ENCODE measurements at places on chromosomes 6 and 20. TPM values are rescaled to one million over a fixed set of nuclear protein-coding genes. Genes with fewer than 3 reads are reported as not detected.

Gene COL9A1
- not detected for polyA plus RNA-seq

Gene HLA-DQB1
- 6.1 TPM for polyA plus RNA-seq

GRCh38 chr6:54621285-54621684 lies 225.3 kb upstream of the FAM83B start:
- no peak for DNase-seq

Gene TULP1
- not detected for polyA plus RNA-seq

Gene FOXS1
- not detected for polyA plus RNA-seq

DNA sequence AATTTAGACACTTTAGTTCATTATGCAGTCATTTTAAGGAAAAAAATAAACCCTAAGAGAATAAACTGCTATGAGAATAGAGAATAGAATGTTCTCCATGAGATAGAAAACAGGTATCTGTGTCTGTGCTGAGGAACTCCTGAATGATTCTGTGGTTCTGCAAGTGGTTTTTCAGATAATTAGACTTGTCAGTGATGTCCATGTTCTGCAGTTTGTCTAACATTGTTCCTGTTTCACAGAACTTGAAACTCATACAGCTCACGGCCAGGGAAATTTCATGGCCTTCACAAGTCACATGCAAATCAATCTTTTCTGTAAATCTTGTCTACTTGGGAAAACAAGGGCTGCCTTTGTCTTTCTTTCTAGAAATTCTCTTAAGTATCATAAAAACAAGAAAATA lies 73.4 kb upstream of the HMGCLL1 start:
- DNase-seq, result no peak

Gene MLN
- polyA plus RNA-seq, result not detected

DNA sequence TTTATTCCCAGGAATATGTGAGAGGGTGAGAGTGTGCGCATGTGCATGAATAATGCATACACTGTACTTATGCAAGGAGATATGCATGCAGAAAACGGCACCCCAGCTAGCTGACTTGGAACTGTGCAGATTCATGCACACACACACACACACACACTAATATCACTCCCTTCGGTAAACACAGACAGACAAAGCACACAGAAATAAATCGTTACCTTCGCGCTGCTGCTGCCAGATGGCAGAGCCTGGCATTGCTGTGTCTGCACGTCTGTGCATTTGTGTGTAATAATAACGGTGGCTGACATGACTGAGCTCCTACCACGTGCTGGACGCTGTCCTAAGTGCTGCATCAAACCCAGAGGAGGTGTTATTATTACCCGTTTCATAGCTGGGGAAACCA lies 36.8 kb downstream of the PREX1 start:
- no peak for DNase-seq

DNA sequence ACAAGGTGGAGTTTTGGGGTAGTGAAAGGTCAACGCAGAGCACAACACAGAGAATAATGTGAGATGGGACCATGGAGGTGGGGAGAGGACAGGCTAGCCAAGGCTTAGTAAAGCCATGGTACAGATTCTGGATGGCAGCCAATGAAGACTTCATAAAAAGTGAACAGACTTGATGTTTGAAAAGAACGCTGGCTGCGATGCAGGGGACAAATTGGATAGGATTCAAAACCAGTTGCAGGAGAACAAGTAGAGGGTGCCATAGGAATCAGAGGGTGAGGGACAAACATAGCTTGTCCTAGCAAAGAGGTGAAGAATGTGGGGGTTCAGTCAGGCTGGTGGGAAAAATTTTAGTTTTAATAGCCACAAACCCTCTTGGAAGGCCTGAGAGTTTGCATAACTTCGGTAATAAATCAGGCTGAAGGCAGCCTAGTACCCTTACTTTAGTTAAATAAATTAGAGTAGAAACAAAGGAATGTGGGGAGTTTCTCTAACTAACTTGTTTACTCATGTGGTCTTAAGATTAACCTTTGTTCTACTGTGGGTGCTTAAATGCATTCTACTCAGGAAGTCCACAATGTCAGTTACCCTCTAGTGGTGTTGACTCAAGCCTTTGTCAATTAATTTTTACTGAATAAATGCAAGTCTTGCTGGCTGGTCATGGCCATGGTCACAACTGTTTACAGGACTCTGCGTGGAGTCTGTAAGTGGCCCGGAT lies 216.4 kb downstream of the C6orf118 start:
- no peak for DNase-seq

Gene CARMIL1
- polyA plus RNA-seq, result 0.49 TPM

GRCh38 chr6:160300076-160300695 lies 41.6 kb upstream of the SLC22A2 start:
- DNase-seq, result no peak

GRCh38 chr20:25046181-25046641 lies 11.7 kb downstream of the ACSS1 start:
- DNase-seq, result no peak

DNA sequence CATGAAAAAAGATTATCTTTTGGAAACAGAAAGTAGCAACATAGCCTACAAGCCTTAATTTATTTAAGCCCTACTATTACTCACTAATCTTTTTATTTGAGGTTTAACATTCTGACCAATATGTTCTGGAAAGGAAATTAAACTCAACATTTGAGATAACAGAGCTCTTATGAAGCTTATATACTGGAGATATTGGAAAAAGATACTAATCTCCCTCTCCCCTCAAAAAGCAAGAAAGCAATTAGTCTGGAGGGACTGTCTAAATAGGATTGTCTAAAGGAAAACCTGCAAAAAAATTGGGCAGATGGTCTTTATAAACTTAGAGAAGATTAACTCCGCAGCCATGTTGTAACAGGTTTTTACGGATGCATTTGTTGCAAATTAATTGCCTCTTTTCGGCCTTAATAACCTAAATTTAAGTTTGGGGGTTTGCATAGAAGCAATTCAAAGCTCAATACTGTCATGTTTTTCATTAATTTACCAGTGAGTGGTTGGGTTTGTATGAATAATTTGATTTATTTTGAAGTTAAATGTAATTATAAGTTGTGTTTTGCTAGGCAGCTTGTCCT lies 79.1 kb downstream of the SHLD1 start:
- no peak for DNase-seq

DNA sequence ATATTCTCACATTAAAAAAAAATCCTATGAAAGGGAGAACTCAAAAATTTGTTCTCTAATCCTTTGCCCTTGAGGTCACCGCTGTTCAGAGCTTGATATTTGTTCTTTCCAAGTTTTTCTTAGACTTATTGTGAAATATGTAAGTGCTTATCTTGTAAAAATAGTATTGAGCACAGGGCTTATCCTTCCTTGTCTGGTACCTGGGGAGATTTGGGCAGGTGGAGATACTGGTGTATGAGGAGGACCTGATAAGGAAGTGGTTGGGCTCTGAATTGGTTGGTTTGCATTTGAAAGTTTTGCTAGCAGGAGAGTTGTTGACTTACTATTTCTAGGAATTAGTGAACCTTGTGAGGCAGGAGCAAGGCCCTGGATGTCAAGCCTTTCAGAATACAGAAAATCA lies 28.9 kb upstream of the ANKEF1 start:
- DNase-seq, result no peak

- no peak for DNase-seq
These were observed 166.8 kb upstream of the PREP start for GRCh38 chr6:105569706-105570105.

Gene ORC3
- 39.4 TPM for polyA plus RNA-seq

- no peak for DNase-seq
These were observed 529.9 kb downstream of the MMUT start for GRCh38 chr6:48933136-48933535.

Gene SLC32A1
- not detected for polyA plus RNA-seq

- DNase-seq, result peak; percentile 84
These were observed 55.5 kb downstream of the PRDM1 start for GRCh38 chr6:106141441-106142237.

Gene GNMT
- polyA plus RNA-seq, result not detected

DNA sequence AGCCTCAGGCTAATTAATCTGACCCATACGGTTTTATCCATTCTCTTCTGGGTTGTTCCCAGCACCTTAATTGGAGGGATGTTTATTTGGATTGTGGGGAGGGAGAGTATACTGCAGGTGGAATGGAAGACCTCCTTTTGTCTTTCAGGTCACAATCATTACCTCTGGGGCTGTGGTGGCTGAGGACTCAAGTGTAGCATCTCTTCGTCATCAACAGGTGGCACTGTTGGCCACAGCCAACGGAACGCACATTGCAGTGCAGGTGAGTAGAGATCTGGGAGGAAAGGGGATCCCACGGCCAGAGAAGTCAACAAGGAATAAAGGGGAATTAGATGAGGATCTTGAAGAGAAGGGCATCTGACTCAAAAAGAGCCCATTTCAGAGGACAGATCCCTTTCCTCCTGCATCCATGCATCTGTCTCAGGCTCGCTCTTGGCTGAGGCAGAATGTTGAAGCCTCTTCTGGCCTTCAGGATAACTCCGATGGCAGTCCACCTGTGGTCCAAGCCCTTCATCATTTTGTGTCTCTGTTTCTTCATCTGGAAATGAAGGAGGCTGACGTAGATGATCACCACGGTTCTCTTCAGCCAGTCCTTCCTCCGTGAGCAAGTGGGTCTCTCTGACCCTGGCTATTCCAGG lies 3.2 kb upstream of the DEF6 start:
- DNase-seq, result peak; percentile 30

GRCh38 chr6:41054511-41054910 lies 1.5 kb downstream of the APOBEC2 start:
- no peak for DNase-seq

GRCh38 chr20:9808166-9808565 lies 30.7 kb downstream of the PAK5 start:
- DNase-seq, result no peak

- no peak for DNase-seq
These were observed 37.7 kb upstream of the SYNCRIP start for GRCh38 chr6:85680388-85680787.

GRCh38 chr6:107264357-107264840 lies 149.1 kb upstream of the BEND3 start:
- DNase-seq, result no peak

Gene BPIFA3
- polyA plus RNA-seq, result not detected

Gene NOX3
- polyA plus RNA-seq, result not detected

- DNase-seq, result no peak
These were observed 221.8 kb downstream of the ANKRD60 start for GRCh38 chr20:58006346-58007316.

GRCh38 chr20:7585126-7585679 lies 355.1 kb downstream of the HAO1 start:
- no peak for DNase-seq

GRCh38 chr6:24667378-24667803 lies 514 bp downstream of the ACOT13 start:
- DNase-seq, result peak; percentile 34

DNA sequence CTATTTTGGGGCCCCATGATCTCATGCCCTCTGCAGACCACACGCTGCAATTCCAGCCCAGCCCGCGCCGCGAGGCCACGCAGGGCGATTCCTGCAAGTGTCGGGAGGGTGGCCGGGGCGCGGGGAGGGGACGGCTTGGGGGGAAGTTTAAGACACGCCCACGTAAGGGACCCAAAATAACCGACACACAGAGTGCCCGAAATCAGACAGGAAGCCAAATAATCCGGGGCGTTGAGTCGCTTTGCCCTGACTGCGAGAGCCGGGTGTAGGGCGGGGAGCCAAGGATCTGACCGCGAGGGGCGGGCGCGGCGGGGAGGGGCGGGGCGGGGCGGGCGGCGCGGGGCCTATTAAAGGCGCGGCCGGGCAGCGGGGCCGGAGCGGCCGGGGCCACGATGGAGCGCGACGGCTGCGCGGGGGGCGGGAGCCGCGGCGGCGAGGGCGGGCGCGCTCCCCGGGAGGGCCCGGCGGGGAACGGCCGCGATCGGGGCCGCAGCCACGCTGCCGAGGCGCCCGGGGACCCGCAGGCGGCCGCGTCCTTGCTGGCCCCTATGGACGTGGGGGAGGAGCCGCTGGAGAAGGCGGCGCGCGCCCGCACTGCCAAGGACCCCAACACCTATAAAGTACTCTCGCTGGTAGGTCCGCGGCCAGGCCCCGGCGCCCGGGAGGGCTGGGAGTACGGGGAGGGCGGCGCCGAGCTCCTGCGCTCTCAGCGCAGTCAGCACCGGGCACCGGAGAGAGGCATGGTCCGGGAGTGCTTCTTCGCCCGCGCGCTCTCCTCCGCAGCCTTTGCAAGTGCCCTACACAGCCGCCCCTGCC lies at the start of gene ENPP1:
ENPP1 (plus strand) TSS at position 377 of the 816 bp plus-strand sequence; CDS start at position 393, 16 bp downstream.
- peak; percentile 14 for DNase-seq

DNA sequence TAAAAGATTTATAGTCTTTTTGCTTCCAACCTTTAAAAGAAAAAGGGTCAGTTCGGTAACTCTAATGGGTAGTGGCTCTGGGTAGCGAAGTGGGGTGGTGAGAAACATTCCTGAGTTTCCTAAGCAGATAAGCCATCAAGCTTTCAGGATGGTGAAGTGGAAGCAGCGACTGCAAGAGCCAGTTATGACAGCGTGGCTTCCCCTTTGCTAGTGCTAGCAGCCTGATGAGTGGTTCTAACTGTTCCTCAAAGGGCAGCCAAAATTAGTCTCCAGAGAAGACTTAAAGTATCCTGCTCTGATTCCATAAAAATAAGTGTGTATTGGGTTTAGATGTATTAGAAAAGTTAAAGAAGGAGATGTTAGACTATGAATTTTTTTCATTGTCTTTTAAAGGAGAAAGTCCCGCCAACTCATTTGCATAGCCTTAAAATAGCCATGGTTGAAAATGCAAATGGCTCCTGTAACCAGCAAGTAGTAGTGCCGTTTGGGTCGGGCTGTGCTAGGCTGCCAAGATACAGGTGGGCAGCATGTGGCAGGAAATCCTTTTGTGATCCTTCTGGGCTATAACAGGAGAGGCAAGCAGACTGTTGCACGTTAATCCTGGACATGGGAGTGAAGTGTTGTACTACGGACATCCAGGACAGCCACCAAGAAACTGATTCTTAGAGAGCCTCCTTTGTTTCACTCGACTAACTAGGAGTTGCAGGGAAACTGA lies 18.0 kb downstream of the ELOVL2 start:
- no peak for DNase-seq

GRCh38 chr6:132506869-132507808 lies 5.8 kb downstream of the STX7 start:
- DNase-seq, result no peak

GRCh38 chr6:7615611-7616383 lies 25.8 kb downstream of the SNRNP48 start:
- DNase-seq, result peak; percentile 63

Data from CD4-positive, CD25-positive, alpha-beta regulatory T cell (primary cell).